ENCODE measurements at places on chromosomes 12 and 14. TPM values are rescaled to one million over a fixed set of nuclear protein-coding genes. Genes with fewer than 3 reads are reported as not detected.

GRCh38 chr12:120925740-120926563, 21.8 kb upstream of the SPPL3 start:
- DNase-seq: no peak

GRCh38 chr12:98646294-98647090, 1.4 kb downstream of the APAF1 start:
- DNase-seq: no peak

DNA sequence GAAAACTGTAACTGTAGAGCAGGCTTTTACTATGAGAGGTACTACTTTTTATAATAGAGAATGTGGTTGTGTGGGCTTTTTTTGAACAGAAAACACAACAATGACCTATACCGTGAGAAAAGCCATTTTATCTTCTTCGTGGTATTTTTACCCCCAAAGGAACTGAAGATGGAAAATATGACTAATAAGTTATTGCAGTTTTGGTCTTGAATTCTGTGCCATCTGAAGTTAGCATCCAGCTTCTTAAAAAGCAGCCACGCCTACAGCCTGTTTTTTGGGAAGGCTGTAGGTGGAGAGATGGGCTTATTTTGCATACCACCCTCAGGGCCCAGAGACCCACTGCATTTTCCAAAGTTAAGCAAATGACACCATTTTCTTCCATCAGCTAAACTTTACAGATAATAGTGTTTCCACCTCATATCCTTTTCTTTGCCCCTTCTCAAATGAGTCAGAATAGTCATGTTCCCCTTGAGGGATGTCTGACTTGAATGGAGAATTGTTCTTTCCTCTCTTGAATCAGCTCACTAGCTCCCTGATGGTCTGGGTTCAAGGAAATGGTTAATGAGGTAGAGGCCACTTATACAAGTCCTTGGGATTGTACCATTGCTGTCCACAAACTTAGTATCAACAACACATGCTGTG, 53.0 kb downstream of the TBC1D30 start:
- no peak for DNase-seq

DNA sequence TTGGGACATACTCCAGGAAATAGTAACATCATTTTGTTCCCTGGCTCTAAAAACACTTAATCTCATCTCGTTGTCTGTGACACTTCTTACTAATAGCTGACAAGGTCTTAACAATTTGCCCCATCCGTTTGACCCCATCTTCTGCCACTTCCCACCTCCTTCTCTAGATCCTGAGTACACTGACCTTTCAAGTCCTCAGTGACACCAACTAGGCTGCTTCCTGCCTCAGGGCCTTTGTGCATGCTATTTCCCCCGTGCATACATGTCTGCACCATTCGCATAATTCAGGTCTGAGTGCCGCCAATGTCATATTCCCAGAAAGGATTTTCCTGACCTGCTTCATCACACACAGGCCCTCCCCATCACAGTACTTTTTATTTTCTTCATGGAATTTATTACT, 70.6 kb upstream of the CCND2 start:
- DNase-seq: no peak

DNA sequence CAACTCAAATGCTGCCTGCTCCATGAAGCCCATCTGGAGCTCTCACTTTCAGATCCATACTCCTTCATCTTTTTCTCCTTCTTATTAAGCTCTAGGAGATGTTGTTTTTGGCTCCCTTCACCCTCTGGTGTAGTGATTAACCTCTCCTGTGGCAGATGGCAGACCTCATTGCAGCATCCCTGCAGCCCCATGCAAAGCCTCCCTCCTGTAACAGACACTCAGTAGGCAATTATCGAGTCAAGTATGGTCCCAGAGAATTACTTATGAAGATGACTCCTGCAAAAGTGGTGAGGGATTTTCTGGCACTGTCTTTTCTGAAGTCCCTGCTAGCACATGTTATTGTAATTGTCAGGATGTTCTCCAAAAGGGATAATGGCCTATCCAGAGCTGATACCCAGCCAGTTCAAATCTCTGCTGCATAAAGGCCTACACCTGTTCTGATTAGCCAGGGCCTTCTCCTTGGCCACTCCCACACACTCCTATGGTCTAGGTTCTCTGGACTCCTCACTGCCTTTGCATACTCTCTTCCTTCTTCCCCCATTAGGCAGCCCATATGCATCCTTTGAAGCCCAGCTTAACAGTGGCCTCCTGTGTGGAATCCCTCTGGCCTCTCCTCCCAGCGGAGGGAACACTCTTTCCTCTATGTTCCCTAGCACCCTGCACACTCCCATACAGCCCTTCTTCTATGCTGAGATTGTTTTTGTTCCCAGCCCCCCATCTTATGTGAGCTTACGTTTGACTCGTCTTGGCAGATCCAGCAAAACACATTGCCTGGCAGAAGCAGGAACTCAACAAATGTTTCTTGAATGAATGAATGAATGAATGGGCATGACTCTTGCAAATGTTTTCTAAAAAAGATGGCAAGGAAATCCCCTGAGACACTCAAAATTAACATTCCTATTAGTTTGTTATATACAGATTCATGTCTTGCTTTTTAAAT, 43.9 kb upstream of the MDM1 start:
- DNase-seq: no peak

DNA sequence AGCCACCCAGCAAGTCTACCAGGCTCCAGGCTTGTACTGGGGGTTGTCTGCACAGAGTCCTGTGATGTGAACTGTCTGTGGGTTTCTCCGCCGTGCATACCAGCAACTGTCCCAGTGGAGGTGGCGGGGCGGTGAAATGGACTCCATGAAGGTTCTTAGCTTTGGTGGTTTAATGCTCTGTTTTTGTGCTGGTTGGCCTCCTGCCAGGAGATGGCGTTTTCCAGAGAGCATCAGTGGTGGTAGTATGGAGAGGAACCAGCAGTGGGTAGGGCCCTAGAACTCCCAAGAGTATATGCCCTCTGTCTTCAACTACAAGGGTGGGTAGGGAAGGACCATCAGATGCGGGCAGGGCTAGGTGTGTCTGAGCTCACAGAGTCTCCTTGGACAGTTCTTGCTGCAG, 303.8 kb downstream of the TMEM121 start:
- DNase-seq: no peak

DNA sequence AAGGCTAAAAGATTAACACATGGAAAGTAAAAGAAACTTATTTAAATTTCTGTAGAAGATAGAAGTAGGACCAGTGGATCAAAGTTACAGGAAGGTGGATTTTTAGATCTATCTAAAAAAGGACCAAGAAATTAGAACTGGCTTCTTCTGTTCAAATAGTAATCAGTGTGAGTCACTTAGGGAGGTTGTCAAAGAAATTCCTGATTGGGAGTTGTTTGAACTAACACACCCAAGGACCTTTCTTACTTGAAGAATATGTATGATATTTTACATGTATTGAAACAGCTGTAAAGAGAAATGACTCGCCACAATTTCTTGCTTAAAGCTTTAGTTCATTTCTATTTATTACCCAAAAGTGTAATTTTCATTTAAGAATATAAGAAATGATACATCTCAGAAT, 256.9 kb downstream of the RAD51B start:
- DNase-seq: no peak

DNA sequence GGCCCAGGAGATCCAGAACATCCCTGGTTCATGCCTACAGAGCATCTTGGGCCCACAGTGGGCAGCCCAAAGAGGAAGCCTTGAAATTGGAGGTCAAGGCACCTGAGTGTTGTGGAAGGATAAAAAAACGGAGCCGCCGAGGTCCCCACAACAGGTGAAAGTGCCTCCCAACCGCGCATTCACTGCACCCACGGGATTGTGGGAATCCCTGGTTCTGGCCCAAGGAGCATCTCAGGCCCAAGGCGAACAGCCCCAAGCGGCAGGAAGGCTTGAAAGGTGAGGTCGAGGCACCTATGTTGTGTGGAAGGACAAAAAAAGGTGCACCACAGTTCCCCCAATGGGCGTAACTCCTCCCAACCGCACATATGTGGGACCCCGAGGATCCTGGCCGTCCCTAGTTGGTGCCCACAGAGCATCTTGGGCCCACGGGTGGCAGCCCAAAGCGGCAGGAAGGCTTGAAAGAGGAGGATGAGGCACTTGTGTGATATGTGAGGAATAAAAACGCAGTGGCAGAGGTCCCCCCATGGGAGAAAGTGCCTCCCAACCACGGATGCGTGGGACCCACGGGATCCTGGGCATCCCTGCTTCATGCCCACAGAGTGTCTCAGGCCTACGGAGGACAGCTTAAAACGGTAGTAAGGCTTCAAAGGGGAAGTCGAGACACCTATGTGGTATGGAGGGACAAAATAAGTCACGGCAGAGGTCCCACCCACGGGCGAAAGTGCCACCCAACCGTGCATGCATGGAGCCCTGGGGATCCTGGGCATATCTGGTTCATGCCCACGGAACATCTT, 583.9 kb downstream of the ALG10 start:
- no peak for DNase-seq

- no peak for DNase-seq
Observed at GRCh38 chr12:65171870-65172269, 2.5 kb downstream of the LEMD3 start.

DNA sequence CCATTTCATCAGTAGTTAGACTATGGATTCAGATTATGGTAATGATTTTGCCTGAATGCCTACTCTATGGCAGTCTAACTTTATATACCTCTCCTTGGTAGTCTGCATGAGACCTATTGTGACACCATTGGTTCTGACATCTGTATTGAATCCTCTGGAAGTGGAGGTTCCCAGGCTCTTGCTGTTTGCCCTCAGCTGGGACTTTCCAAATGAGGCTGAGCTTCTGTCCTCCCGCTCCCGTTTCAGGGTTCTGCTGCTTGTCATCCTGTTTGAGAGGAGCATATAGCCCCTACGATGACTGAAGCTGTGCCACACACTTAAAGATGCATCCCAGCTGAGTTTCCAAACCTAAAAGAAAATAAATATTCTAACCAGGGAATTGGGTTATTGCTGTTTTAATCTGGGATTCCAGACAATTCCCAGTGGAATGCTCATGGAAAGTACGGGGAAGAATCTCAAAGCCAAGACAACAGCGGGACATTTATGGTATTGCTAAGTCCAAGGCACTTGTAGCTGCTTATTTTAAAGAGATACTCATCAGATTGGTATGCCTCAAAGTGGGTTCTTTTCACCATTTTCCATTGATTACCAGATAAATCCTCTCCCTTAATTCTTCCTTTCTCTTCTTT, 105.9 kb downstream of the ETV6 start:
- DNase-seq: no peak

DNA sequence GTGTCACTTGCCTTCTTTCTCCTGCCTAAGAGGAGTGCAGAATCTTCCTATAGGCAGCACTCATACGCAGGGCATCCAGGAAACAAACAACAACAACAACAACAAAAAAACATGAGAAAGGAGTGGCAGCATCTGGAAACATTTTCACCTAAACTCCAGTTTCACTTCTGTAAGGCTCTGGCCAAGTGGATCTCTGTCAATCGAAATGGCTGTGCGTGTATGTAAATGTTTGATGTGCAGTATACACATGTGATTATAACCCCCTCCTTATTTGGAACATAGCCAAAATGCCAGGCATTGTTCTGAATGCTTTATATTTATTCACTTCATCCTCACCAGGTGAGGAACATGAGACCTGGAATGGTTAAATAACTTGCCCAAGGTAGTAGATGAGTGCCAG, 76.8 kb downstream of the COX16 start:
- no peak for DNase-seq

GRCh38 chr12:60240891-60241290, 645.1 kb downstream of the SLC16A7 start:
- DNase-seq: no peak

DNA sequence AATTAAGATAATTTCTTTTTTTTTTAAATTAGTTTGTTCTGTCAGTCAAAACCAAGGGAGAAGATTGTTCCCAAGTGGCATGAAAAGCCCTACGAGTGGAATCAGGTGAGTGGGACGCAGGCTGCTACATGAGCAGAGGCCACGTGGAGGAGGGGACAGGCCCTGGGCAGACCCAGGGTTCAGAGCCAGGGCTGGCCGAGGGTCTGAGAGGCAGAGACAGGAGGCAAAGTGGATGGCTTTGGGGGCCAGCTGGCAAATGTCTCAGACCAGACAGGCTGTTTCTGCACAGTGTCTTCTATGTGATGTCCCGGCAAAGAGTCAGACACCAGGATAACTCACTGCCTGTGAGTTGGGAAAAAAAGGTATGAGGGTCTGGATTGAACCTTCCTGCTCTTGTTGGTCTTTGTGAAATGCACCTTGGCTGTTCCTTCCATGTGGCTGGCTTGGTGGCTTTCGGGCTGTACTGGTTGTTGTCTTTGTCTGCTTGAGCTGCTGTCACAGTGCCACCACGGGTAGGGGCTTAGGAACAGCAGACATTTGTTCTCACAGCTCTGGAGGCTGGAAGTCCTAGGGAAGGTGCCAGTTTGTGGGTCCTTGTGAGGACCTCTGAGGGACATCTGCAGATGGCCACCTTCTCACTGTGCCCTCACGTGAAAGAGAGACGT, 35.8 kb upstream of the ASPG start:
- no peak for DNase-seq

GRCh38 chr14:68962681-68963080, 16.4 kb downstream of the ACTN1 start:
- DNase-seq: no peak

GRCh38 chr12:104929977-104930376, 28.1 kb downstream of the SLC41A2 start:
- DNase-seq: no peak

- DNase-seq: no peak
Observed at GRCh38 chr14:100348253-100348729, 25.2 kb downstream of the SLC25A47 start.

DNA sequence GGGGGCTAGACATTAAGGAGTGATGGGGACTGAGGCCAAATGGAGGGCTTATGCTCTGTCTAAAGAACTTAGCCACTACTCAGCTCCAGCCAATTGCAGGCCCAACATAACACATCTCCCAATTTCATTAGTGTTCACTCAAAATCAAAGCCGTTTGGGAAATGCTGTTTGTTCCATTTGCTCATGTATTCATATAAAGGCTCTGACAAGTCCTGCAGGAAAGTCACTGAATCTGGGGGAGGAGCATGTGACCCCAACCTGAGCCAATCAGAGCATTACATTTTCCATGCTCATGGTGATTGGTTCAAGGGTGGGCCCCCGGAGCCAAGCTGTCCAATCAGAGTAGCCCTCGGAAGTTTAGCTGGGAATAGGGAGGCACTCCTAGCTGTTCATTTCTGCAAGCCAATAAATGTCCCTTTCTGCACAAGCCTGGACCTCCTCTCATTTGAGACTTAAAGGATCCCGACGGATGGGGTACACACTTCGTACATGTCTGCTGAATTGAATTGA, 20.9 kb downstream of the SDSL start:
- DNase-seq: no peak

GRCh38 chr12:113461666-113462065, 10.0 kb downstream of the LHX5 start:
- DNase-seq: no peak

GRCh38 chr12:67807814-67808213, 159.3 kb downstream of the DYRK2 start:
- DNase-seq: no peak

The GYS2 gene
- total RNA-seq: not detected

The ASCL1 gene
- 17.8 TPM for total RNA-seq

The SYCP3 gene
- 0.76 TPM for total RNA-seq

The ANKRD33 gene
- not detected for total RNA-seq

The C3AR1 gene
- 8.2 TPM for total RNA-seq

The SLC17A8 gene
- total RNA-seq: 3.0 TPM

The CCDC197 gene
- total RNA-seq: not detected

The ADAM21 gene
- 0.05 TPM for total RNA-seq

Measured in thymus (tissue), 14 donors.